Spleen (tissue), 13 donors: ENCODE measurements at places on chromosomes 12 and 14. TPM values are rescaled to one million over a fixed set of nuclear protein-coding genes. Genes with fewer than 3 reads are reported as not detected.

Gene CIDEB
- 93.0 TPM for total RNA-seq

Gene OR6C6
- total RNA-seq, result not detected

Gene TAS2R46
- total RNA-seq, result 5.8 TPM

Gene C12orf54
- not detected for total RNA-seq

Gene NUAK1
- total RNA-seq, result 2.9 TPM

Gene RNF31
- 112 TPM for total RNA-seq
